CD4-positive, alpha-beta T cell treated with Interleukin-1 beta for 1 hour (primary cell): ENCODE measurements at places on chromosomes 1 and 21.

DNA sequence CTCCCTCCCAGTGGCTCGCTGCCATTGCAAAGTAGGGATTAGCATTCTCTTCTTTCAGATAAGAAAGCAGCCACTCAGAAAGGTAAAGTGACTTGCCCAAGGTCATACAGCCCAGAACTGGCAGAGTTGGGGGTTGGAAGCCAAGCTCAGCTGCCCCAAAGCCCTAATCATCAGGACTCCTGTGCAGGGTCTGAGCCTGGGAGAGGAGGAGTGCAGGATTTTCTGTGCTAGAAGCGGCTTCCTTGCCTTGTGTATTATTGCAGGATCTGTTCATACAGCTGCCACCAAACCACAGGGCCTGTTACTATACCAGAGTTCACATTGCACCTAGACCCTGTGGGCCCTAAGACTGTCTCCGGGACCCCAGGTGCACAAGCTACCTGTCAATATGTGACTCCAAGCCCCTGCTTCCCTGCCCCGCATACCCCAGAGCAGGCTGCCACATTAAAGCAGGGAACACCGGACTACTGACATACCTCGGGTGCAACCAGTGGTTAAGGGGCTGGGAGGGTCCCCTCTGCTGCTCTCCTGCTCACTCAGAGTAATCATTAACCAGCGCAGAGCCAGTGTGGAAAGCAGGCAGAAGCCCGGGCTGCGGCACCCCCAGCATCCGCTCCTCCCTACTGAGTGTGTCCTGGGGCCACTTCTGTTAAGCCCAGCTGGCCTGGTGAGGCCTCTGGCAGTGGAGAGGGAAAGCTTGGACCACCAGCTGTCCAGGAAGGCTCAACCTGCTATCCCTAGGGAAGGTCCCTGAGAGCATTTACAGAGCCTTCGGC lies 15.8 kb downstream of the HSPG2 start:
- no peak for DNase-seq

DNA sequence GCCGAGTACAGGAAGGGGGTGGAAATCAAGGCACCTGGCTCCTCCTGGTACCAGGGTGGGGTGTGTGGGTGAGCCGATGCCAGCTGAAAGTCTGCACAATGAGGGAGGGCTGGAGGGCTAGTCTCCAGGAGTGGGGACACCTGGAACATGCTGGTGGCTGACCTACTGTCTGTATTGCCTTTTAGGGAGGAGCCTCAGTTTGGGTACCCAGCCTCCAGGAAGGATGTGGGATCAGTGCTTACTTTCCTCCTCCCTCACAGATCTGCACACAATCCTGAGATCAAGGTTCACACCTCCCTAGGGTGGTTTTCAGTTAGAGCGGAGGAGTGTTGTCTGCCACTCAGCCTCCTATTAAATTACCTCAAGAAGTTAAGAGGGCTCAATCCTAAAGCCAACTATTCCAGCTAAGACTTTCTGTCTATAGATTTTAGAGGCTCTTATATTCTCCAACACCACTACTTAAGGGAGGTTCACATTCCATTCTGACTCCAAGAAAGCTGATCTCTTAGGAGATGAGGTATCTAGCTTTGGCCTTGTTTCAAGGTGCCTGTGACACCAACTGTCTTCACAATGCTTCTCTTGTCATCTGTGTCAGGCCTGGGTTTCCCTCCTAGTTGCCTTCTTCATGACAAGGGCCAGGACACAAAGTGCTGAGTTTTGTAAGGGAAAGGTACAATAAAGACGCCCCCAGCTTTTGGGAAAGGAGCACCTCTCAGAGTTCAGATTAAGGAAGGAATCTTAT lies 15.7 kb downstream of the SSR2 start:
- DNase-seq = peak; percentile 52

DNA sequence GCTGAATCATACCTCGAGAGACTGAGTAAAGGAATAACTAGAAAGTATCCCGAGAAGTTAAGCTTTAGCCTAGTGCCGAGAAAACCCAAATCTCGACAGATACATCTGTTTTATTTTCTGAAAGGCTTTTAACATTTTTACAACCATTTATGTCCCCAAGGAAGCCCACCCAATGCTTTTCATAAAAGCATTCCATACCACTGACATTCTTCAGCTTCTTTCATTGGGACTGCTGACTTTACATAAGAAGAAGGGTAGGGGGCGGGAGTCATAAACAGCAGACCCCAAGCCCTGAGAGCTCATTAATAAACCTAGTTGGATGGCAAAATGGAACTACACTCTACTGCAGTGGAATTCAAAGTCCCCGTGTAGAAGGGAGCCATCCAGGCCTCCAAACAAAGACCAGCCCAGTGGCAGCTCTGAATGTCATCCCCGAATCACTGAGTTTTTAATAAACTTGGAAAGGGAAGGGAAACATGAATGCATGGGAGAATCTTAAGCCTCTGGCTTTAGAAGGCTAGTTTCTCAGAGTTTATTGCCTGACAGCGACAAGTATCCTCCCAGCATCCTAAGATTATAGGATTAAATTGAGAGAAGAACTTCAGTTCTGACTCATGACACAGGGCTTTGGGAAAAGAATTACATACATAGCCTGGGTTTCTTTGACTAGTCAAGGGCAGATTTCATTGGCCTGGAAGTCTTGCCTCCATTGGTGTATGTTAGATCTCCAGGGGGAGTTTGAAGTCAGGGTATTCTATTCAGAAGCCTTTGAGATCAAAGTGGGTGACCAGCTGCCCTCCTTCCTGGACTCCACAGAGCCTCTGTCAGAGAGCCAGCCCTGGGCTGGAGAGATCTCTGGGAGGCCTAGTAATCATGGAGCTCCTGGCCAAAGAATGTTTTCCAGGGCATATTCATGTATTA lies 3.7 kb downstream of the ATF3 start:
- no peak for DNase-seq

GRCh38 chr1:11797525-11798216 lies 8.1 kb downstream of the MTHFR start:
- DNase-seq = no peak

DNA sequence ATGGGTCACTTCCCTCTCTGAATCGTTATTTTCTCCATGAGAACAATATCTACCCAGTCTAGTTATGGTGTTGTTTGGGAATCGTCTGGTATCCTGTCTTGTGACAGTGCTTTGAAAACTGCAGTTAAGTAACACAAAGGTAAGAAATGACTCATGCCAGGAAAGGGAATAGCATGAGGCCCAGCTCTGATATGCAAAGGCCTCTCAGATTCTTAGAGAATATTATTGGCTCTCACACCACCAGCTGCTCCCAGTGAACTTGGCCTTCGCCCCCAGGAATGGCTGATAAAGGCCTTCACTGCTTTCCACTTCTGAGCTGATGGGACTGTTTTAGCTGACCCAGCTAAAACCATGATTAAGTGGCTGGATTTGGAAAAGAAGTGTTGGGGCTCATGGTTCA lies 27.1 kb downstream of the NEK2 start:
- DNase-seq = no peak
